T1000 (cell line): ENCODE measurements at places on chromosomes 3 and 15.

DNA sequence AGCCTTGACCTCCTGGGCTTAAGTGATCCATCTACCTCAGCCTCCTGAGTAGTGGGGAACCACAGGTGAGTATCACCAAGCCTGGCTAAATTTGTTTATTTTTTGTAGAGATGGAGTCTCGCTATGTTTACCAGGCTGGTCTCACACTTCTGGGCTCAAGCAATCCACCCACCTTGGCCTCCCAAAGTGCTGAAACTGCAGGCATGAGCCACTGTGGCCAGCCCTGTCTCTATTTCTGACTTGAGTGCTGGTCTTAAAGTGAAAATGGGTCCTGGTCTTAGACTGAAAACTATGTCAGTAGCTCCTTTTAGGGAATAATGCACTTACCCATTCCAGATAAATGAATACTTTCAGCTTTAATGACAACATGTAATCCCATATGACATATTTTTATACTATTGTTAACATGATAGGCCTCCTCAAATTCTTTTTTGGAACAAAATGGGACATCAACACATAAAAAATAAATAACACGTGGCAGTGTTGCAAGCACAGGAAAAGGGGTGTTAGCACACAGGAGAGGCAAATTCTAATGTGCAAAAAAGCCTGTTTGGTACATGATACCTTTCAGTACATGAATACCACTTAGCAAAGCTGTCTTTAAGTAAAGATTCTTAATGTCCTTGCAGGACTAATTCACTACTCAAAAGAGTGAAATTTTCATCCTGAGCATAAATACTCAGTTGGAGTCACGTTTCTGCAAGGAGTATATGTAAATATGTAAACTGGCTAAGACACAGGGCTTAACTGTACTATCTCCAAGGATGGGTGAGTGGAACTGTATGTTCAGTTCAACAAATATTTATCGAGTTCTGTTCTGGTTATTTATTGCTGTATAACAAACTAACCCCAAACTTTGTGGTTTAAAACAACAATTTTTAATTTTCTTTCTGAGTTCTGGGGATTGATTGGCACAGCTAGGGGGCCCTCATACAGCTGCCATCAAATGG is 194.7 kb downstream of the NR1D2 start:
- no peak for DNase-seq

DNA sequence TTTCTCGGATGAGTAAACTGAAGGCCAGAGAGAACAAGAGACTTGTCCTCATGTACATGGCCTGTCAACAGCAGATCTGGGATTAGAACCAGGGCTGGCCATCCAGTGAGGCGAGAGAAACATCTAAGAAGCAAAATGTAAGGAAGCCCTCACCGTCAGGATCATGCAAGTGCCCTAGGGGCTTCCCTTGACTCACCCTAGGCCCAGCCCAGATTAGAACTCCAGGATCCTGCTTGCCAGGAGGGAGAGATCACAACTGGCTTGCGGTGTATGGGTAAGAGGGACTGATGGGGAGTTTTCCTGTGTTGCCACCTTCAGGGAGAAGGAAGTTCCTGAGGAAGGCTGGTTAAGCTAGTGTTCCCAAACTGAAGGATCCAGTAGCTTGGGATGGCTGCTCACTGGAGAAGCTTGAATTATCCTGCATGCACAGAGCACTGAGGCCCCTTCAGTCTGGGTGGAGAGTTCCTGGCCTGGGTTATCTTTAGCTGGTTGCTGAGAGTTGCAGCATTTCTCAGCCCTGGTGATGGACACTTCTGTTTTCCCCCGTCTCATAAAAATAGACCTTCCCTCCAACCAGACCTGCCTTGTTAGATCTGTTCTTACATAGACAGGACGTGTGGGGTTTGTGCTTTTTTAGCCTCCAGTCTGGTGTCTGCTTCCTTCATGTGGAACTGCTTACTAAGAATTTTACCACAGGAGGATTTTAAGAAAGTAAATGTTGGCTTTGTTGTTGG is 28.2 kb upstream of the XIRP1 start:
- no peak for DNase-seq

GRCh38 chr15:78461171-78461888 is 23.3 kb downstream of the IREB2 start:
- DNase-seq, result no peak

DNA sequence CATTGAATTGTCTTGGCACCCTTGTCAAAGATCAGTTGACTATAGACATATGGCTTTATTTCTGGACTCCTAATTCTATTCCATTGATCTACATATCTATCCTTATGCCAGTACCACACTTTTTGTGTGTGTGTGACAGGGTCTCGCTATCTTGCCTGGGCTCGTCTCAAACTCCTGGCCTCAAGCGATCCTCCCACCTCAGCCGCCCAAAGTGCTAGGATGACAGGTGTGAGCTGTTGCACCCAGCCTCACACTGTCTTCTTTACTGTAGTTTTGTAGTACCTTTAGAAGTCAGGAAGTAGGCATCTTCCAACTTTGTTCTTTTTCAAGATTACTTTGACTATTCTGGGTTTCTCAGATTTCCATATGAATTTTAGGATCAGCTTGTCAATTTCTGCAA is 24.3 kb downstream of the CDAN1 start:
- DNase-seq, result no peak
